Activated CD8-positive, alpha-beta memory T cell treated with anti-CD3 and anti-CD28 coated beads, Interleukin-2, amount 50 U/mL, for 4 hours (primary cell): ENCODE measurements at places on chromosomes 12 and 14.

DNA sequence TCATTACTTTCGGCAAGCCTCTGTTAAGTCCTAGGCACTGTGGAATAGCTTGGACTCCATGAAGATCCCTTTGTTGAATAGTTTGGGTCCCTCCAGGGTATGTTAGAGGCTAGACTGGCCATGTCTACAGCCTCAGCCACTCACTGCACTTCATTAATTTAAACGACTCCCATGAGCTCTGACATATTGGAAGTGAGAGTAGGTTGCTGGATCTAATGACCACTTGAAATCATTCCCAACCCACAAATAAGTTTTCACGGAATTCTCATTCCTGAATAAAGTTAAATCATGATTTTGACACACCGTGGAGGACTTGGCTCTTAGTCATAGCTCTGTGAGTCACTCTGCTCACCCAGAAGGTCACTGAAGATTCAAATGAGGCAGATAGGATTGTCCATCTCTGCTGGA is 21.4 kb upstream of the APPL2 start:
- no peak for DNase-seq

- DNase-seq: no peak
Measured at GRCh38 chr12:113064395-113065125, 8.0 kb downstream of the DTX1 start.

DNA sequence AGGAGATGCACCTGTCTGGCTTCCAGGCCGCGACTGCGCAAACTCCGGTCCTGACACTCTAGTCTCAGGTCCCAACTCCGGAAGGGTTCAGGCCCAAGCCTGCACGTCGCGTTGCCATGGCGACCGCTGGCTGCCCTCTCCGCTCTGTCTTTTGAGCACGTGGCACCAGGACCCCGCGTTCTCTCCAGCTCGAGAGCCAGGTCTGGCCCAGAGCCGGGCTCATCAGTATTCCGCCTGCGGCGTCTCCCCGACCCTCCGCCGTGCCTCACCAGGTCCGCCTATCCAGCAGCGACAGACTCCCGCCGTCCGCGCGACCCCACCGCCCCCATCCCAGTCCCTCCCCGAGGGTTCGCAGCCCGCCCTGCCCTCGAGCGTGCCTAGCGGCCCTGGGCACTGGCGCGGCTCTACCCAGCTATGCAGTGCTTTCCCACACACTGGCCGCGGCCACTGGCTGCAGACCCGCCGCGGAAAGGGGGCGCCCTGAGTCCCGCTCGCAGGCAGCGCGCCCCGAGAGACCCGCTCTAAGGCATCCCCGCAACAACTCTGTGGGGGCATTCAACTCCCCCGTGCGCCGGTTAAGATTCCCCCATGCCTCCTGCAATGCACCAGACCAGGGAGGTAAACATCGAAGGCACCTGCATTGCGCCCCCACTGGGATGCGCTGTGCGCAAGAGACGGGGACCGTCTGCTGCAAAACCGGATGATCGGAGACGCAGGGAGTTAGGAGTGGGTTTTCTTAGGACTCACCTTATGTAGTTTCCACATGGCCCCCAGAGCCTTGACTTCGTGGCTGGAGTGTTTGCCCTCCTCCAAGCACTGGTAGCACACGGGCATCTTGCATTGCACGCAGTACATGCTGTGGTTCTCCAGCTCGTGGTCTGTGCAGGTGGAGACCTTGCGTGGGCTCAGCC is 1.3 kb downstream of the TRIM9 start:
- DNase-seq: peak; percentile 56

DNA sequence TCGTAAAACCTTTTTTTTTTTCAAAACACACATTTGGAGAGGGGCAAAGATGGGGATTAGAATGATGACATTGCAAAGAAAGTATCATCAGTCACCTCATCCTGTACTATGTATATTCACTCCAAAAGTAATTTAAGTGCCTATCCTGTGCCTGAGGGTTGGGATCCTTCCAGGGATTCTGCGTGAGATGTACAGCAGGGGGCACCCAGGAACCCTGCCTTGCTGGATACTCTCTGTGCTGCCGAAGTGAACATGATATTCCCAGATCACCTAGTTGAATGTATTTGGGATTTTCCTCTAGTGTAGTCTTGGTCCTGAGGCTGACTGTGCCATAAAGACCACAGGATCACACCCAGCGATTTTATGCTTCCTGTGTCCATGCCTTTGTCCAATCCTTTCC is 372.7 kb downstream of the IPO8 start:
- DNase-seq: no peak

GRCh38 chr12:124347805-124348658 is 53.1 kb downstream of the RFLNA start:
- DNase-seq: peak; percentile 44

- DNase-seq: no peak
Measured at GRCh38 chr12:29983851-29984250, 200.1 kb upstream of the TMTC1 start.

GRCh38 chr12:97131220-97131981 is 224.3 kb downstream of the NEDD1 start:
- no peak for DNase-seq

DNA sequence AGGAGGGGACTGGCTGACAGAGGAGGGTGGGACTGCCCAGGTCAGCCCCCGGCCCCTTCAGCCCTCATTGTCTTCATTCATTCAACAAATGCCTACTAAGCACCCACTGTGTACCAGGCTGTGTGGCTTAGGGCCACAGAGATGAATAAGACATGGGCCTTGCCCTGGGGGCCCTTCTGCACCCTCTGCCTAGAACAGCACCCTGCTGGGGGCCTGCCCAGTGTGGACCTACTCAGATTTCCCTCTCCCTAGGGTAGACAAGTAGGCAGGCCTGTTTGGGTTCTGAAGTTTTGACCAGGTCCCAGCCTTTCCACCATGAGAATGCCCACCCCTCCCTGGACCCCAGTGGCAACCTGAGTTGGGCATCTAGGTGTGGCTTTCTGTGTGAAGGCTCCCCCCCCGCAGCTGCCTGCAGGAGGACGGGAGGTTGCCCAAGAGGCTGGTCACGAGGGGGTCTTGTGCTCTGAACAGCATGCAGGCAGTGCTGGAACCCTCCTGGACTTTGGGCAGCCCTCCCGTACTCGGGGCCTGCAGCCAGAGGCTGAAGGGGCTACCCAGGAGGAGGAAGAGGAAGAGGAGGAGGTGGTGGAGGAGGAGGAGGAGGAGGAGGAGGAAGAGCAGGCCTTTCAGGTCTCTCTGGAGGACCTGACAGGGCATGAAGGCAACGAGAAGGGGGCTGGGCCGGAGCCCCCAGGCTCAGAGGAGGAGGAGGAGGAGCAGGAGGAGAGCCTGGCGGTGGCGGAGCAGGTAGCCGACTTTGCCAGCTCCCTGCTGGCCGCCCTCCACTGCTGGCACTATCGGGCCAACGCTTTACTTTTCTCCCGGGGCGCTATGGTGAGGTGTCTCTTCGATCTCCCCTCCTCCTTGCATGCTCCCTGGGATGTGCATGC is 33.4 kb downstream of the PLEKHG3 start:
- DNase-seq: no peak

DNA sequence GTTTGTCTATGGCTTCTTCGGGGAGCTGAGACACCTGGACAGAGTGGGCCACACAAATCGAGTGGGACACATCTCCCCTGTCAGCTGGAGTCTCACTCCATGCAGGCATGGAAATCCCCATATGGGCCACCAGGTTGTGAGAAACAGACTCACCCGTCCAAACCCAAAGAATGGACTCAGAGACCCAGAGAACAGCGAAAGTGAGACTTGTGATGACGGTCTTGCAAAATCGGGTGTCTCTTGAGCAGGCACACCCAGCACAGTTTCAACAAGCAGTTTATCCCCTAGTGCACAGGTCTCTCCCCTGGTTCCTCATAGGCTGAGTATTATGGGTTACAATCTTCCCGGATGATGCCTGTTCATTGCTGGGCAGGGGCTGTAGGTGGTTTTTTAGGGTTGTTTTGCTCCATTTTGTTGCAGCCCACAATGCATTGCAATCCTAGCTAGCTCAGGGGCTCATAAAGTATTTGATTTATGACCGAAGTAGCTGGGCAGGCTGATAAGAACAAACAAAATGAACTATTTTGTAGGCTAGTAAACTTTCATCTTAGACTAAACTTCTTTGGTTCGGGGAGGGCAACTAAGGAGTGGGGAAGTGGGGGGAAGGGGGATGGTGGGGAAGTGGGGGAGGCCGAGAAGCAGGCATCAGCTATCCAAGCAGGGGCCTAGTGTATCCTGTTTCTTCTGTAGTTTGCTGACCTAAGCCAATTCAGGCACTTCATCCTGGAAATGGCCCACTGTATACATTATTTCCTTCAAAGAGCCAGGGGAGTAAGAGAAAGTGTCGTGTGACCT is 45.3 kb downstream of the IQSEC3 start:
- no peak for DNase-seq

DNA sequence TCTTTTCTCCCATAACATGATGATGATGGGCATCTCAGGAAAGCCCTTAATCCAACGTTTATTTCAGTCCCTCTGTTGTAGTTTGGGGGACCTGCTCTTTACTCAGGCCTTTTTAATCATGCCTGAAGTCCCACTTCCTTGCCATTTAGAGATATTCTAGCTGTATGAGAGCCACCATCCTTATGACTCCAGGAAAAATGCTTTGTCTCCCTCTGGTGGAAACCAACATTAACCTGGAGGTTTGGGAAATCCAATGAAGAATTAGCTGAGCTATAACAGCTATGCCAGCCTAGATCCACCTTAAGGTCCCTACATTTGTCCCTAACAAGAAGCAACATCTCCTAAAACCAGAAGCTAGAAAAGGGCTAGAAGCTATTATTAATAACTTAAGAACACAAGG is 1399.1 kb downstream of the LRFN5 start:
- no peak for DNase-seq

- no peak for DNase-seq
Measured at GRCh38 chr14:101992708-101993107, 28.3 kb downstream of the DYNC1H1 start.

GRCh38 chr14:71119075-71119474 is 211.8 kb downstream of the PCNX1 start:
- DNase-seq: no peak

DNA sequence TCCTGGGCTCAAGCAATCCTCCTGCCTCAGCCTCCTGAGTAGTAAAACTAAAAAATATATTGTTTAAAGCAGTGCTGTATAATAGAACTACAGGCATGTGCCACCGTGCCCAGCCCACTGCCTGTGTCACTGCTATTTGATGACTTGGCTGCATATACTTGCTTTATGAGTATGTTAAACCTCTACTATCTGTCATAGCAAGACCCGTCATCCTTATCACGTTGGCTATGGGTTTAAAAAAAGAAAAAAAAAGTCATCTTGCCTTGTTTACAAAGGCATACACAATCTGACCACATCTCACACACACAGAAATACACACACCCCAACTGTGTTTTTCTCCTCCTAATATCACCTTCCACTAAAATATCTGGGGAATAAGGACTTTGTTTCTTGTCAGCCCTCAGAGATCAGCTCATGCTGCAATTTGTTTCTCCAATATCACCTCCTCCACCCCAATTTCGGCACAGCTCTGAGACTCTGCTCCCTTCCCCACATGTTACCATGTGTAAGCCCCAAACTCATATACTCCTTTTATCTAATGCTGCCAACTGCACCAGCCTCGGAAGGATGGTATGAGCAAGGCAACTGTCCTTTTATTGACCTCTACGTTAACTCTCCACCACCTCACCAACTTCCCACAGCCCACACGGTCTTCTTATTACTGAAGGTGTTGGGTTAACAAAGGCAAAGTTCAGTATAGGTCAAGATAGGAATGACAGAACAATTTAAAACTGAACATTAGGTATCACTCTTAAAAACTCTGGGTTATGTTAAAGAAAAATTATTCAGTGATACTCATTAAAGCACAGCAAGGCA is 802 bp upstream of the TMPRSS12 start:
- no peak for DNase-seq

GRCh38 chr12:132638541-132639408 is 20.2 kb downstream of the P2RX2 start:
- DNase-seq: no peak

GRCh38 chr12:90028635-90029051 is 320.0 kb upstream of the ATP2B1 start:
- no peak for DNase-seq

DNA sequence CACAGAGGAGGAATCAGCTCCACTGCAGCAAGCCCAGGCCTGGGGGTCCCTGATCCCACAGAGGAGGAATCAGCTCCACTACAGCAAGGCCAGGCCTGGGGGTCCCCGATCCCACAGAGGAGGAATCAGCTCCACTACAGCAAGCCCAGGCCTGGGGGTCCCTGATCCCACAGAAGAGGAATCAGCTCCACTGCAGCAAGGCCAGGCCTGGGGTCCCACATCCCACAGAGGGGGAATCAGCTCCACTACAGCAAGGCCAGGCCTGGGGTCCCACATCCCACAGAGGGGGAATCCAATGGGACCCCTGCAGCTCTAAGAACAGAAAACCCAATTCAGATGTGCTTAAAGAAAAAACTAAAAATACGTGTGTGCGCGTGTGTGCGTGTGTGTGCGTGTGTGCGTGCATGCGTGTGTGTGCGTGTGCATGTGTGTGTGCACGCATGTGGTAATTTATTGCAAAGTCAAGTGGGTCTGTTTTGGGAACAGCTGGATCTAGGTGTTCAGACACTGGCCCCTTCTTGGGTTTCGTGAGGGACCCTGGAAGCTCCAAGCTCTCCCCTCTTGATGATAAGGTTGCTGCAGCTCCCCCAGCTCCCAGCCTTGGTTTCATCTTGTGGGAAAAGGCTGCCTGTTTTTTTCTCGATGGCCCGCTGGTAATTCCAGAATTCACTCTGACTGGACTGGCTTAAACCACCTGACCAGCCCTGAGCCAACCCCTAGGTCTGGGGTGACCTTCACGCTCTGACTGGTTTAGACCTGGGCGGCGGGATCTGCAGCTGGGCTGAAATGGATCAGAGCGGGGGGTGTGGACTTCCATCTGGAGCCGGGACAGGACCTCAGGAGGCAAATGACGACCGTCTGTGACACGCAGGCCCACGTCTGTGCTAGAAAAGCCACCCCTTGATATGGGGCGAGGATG is 47.1 kb downstream of the GALNT9 start:
- DNase-seq: no peak

DNA sequence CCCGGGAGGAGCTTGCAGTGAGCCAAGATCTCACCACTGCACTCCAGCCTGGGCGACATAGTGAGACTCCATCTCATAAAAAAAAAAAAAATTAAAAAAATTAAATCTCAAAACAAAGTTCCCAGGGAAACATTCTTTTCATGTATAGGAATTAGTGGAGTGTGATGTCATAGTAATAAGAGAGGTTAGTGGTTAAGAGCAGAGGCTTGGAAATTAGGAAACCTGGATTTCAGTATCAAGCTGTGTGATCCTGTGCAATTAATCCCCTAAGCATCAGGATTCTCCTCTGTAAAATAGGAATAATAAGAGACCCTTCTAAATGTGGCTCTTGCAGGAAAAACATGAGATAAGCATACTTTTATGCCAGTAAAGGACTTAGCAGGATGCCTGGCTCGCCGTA is 3.1 kb upstream of the TXNRD1 start:
- DNase-seq: no peak

GRCh38 chr12:26195250-26195640 is at the start of gene SSPN:
Gene SSPN, plus strand, starts transcription at chr12:26195573. Its CDS starts 100 bp downstream, at chr12:26195673.
- no peak for DNase-seq
